ENCODE measurements at places on chromosomes 7 and 10. TPM values are rescaled to one million over a fixed set of nuclear protein-coding genes. Genes with fewer than 3 reads are reported as not detected.
A peak's percentile ranks its signal among the peaks of the same experiment; 100 is the strongest.

GRCh38 chr7:6164491-6164890 lies 107.9 kb downstream of the CYTH3 start:
- DNase-seq, result no peak

DNA sequence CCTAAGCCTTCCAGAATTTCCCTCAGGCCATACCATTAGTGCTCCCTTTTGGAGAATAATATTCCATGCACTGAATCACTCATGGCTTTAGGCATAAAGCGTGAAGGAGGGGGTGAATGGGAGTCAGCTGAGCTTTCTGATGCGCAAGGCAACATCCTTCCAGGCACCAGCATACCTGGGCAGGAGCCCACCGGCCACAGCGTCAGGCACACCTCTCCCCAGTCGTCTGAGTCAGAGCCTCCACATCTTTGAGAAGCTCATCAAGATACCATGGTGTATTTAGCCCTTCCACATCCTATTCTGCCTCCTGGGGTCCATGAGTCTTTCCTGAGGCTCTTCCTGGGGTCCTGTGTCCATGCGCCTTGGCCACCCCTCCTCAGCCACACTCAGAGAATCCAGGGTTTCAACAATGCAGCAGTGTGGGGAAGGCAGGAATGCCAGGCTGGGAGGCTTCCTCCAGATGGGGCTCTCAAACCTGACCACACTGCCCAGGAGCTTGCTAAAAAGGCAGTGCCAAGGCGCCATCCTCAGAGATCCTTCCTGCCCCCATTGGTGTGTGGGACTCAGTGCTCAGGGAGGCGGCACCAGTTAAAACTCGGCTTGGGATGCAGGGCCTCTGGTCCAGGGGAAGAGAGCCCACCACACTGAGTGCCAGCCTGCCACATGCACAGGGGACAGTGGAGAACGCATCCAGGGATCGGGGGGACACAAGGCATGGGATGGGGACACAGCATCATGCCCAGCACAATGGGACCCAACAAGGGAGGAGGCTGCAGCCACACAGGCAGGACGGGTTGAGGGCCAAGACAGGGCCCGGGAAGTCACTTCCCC lies 31.6 kb downstream of the RASGEF1A start:
- no peak for DNase-seq

GRCh38 chr10:49613165-49613881 lies 514 bp upstream of the CHAT start:
- DNase-seq, result peak; percentile 10

The COL1A2 gene
- 2,739 TPM for total RNA-seq

- DNase-seq, result no peak
Measured at GRCh38 chr10:84296091-84296981, 32.1 kb upstream of the CCSER2 start.

The HPSE2 gene
- total RNA-seq, result 2.5 TPM

DNA sequence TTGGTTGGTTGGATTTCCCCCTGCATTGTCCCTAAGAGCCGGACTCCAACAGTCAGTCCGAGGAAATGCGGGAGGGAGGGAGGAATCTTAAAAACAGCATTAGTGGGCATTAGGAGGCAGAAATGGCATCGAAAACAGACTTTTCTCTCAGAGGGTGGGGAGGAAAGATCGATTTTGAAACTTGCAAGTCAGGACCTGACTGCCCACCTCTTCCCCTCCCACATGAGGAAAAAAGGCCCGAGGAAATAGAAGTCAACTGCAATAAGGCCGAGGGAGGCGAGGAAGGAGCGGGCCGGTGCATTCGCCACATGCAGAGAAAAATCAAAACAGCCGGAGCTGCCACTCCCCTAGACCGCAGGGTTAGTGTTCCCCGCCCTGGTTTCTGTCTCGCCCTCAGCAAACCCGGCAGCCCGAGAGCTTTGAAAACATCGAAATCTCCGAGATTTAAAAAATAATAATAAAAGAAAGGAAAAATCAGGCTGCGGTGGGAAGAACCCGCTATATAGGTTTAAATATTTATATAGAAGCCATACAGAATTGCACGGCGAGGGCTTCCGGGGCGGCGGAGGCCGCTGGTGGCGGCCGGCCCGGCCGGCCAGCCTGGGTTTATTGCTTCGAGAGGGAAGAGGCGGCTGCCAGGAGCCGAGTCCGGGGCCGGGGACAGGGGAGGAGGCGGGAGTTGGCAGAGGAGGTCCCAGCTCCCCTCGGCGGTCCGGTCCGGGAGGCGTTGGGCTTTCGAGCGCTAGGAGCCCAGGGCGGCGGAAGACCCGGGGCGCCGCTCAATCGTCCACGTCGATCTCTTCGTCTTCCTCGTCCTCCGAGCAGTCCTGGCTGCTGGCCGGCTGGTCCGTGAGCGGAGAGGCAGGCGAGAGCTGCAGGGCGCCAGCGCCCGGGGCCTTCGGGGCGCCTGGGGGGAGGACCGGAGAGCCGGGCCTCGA lies 2.5 kb downstream of the LBX1 start:
- no peak for DNase-seq

- DNase-seq, result no peak
Measured at GRCh38 chr7:138720286-138720685, 19.1 kb upstream of the SVOPL start.

DNA sequence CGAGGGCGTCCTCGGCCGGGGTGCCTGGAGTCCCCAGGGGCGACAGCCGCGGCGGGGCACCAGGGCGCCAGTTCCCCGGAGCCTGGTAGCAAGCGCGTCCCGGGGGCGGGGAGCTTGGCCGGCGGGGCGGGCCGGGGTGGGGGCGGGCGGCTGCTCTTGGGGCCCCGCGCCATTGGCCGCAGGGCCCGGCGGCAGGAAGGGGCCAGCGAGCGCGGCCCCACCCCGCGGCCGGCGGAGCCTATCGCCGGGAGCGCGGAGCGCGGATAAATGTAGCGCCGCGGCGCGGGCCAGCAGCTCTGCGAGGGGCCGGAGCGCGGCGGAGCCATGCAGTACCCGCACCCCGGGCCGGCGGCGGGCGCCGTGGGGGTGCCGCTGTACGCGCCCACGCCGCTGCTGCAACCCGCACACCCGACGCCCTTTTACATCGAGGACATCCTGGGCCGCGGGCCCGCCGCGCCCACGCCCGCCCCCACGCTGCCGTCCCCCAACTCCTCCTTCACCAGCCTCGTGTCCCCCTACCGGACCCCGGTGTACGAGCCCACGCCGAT lies at the start of gene HHEX:
TSS of gene HHEX (plus strand) at position 293 of the 548 bp plus-strand sequence. CDS start at position 325, 32 bp downstream.
- no peak for DNase-seq

DNA sequence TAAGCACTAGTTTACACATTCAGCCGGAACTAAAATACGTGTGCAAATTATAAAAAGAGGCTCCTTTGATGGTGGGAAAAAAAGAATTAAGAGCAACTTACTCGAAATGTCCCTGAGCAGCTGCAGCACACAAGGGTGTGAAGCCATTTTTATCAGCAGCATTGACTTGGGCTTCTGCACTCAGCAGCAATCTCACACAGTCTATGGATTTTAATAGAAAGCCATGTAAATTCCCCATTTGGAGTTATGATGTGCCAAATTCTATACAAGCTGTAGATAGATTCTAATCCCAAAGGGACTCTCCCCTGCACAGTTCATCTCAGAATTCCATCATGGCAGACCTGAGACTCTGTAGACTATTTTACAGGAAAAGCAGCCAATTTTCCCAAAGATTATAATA lies 90.5 kb downstream of the CTTNBP2 start:
- no peak for DNase-seq

The EBLN1 gene
- not detected for total RNA-seq

The BAMBI gene
- total RNA-seq, result 219 TPM

The AOC1 gene
- not detected for total RNA-seq

The GRM3 gene
- not detected for total RNA-seq

DNA sequence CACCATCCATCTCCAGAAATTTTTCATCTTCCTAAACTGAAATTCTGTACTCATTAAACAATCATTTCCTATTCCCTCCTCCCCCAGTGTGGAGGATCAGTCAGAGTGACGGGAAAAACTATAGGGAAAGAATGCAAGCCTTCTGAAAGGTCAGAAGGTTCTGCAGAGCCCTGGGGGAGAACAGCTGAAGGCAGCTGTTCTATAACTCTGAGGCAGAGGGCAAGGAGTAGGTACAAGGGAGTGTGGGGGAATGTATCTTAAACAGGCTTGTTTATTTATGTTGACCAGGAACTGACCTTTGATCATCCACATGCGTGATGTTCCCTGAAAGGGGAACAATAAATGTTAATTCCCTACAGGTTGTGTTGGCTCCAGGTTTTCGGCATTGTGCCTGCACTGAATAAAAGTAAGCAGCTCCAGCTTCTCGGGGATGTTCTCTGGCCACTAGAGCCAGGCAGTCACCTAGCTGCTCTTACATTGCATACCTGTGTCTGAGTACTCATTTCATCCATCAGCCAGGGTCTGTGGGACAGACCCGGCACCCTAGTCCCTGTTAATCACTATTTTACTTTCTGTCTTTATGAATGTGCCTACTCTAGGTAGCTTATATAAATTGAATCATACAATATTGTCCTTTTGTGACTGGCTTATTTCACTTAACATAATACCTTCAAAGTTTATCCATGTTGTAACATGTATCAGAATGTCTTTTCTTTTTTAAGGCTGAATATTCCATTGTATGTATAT lies 5.8 kb downstream of the IFIT1 start:
- DNase-seq, result no peak

GRCh38 chr7:108026116-108026515 lies 23.2 kb upstream of the LAMB1 start:
- DNase-seq, result no peak

The TDRD1 gene
- not detected for total RNA-seq

The SH2D4B gene
- total RNA-seq, result 0.27 TPM

The GPRIN2 gene
- 20.3 TPM for total RNA-seq

DNA sequence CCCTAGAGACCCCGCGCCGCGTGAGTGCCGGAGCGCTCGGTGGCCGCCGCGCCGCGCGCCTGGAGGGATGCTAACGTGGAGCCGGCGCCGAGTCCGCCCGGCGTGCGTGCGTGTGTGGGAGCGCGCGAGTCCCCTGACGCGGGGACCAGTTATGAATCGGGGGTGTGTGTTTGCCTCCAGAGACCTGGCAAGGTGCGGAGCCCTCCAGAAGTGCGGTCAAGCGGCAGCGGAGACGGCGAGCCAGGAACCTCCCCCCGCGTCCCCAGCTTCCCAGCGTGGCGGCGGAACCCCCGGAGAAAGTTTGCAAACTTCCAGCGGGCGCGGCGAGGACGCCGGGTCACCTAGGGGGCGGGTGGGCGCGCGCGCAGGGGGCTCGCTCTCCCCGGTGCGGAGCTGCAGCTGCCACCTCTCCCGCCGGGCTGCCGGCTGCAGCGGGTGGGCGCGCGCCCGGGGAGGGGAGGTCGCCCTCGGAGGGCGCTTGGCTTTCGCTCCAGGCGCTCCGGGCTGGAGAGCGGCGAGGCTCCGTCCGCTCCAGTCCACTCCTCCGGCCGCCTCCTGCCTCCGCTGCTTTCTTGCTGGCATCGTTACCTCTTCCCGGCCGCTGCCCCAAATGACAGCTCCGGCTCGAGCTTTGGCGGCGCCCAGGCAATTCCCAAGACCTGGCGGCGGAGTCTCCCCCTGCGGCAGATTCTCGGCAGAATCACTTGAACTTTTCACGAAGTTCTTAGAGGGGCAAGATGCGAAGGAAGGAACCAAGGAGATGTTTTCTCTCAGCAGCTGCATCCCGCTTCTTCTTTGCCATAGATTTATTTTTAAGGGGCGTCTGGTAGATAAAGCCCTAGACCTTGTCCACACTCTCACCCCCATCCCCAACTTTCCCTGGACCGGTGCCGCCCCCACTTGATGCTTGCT lies 2.3 kb upstream of the CREB5 start:
- DNase-seq, result peak; percentile 60

- peak; percentile 74 for DNase-seq
Measured at GRCh38 chr7:81469869-81470723, 299.8 kb downstream of the HGF start.

- DNase-seq, result no peak
Measured at GRCh38 chr10:490891-491571, 198.4 kb downstream of the DIP2C start.

GRCh38 chr7:55469271-55469681 lies 103.0 kb downstream of the VOPP1 start:
- DNase-seq, result no peak

The ITPRID1 gene
- total RNA-seq, result not detected

- no peak for DNase-seq
Measured at GRCh38 chr7:50534690-50535290, 30.4 kb downstream of the DDC start.

DNA sequence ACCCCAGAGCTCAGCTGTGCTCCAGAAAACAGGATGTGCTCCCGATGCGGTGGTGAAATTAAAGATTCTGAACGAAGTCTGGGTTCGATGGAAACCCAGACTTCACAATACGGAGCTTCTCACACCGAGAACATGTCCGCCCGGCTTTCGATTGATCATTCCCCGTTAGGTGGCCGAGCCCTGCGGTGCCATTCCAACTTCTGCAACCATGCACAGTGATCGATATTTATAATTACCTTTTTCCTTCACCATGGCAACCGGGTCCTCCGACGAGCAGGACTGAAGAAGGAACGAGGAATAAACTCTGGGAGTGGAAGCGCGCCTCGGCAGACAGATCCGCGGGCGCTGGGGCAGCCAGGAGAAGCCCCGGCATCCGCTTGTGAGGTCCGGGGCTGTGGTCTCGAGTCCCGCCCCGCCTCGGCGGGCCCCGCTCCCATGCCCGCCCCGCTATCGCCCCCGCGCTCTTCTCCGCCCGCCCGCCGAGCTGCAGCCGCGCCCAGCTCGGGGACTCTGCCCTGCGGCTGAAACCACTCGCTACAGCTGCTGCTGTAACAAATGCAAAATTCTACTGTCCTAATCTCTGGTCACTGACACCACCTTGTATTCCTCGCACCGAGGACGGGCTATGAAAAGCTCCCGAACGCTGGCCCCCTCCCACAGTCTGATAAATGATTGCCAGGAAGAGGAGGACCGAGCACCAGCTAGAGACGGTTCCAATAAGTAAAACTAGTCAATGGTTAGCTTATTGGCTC lies 26.2 kb downstream of the ABLIM1 start:
- peak; percentile 47 for DNase-seq

DNA sequence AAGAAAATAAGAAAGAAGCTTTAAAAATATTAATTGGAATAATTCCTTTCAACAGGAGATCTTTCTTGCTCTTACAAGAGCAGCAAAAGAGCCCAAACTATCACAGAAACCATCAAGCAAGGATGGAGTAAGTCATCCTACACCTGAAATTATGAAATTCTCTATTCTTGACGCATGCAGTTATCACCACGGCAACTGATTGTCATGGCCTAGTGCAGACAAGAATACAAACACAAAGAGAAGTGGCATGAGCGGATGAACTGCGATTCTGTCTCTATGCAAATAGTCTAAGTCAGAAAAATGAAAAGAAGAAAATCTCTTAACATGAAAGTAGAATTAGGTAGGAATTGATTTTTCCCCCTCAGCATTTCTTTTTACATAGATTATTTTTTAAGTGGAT lies 54.8 kb upstream of the SLC35B4 start:
- DNase-seq, result no peak

DNA sequence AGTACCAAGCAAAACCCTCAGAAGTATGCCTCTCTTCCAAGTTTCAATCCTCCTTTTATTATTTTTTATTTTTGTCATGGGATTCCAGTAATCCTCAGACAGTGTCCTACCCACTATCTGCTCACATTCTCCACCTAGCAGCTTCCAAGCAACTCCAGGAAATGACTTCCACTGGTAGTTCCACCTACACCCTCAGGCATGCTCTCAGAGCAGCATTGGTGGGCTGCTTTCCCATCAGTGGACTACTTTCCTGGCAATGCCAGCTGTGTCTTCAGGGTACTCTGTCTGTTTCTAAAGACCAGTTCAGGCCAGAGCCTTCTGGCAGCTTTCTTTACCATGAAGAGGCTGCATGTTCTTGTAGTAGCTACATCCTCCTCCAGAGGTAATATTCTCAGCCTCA lies 244.0 kb downstream of the HGF start:
- DNase-seq, result no peak

The ZNF485 gene
- 6.7 TPM for total RNA-seq

The BET1 gene
- 26.9 TPM for total RNA-seq
